DMS153 (cell line): ENCODE measurements at places on chromosomes 13 and 19.

DNA sequence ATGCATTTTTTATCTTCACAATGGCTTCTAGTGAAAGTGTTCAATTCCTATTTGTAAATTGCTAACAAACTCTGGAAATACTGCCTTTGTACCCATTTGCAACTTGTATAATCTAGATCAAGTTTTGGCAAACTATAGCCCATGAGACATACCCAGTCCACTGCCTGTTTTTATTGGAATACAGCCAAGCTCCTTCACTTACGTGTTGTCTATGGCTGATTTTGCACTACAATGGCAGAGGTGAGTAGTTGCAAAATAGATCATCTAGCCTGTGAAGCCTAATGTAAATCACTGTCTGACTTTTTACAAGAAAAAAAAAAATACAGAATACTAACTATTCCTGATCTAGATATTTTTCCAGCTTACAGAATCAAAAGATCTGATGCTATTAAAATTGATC is 37.1 kb downstream of the DZIP1 start:
- DNase-seq: peak; percentile 39

- DNase-seq: no peak
These were observed 34.3 kb downstream of the COL4A1 start for GRCh38 chr13:110272651-110273050.

DNA sequence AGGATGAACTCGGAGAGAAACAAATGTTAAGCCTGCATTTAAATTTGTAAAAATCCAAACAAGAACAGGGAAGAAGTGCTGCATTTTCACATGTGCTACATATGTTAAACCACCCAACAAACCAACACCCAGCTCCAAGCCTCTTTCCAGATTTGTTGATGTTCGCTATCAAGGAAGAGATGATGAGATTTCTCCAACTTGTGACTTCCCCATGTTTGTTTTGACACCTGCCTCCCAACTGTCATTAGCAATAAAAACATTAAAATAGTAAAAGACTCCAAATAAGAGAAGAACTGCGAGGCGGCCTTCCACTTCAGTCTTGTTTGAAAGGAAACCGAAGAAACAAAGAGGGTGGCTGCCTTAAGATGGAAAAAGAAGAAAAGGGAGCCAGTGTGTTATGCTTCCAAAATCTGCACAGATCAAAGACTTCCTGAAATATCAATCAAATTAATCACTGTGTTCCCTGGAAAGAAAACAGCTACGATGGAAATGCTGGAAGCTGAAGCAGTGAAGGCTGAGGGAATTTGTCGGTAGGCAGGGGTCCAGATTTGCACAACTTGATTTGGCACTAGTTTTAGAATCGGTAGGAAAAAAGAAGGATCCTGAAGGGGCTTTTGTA is 14.0 kb upstream of the GGACT start:
- no peak for DNase-seq

- DNase-seq: no peak
These were observed at the start of gene RLN3 for GRCh38 chr19:14027856-14028450. RLN3 (plus strand) TSS chr19:14028148; CDS start chr19:14028205, 57 bp downstream.

- DNase-seq: no peak
These were observed 47.5 kb downstream of the ZNF536 start for GRCh38 chr19:30419568-30420180.

GRCh38 chr13:30608364-30608763 is 9.4 kb upstream of the USPL1 start:
- no peak for DNase-seq

DNA sequence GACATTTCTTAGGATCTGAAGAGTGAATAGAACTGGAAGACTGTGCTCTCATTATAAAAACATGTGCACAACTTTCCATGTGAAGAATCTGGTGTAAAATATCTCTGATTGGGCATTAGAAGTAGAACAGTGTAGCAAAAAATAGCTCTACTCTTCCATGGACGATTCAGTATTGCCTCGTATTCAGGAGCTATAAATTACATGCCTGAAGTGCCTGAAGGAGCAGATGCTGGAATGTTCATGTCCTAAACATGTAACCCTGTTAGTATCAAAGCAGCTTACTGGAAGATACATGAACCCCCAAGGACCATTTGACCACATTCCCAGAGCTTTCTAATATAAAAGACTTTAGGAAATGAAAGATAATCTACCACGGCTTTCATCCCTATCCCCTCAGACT is 528.9 kb downstream of the DACH1 start:
- DNase-seq: no peak

DNA sequence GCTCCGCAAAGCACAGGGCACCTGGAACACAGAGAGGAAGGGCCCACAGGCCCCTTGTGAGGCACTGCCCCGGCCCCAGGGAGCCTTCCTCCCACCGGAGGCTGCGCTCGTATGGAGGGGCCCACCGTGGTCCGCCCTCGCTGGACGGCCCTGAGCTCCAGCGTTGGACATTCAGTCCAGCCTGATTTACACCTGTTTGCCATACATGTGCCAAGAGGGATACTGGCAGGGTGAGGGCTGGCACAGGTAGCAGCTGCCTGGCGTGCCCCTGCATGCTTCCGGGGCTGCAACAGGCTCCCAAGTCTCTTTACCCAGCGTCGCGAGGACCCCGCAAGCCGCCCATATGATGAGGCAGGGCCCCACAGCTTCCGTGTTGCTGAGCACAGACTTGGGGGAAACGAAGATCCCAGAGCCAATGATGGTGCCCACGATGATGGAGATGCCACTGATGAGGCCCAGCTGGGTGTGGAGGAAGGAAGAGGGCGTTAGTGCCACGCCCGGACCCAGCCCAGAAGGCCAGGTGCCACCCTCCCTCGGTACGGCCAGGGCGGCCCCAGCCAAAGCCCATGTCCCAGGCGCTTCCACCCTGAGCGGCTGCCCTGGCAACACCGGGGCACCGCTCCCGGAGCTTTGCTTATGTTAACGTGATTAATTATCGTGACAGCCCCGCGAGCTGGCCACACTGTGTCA is 5.1 kb downstream of the SLC7A9 start:
- no peak for DNase-seq

- DNase-seq: no peak
These were observed 22.6 kb upstream of the TIMM44 start for GRCh38 chr19:7965921-7966665.

GRCh38 chr13:47705185-47705584 is 295.9 kb downstream of the SUCLA2 start:
- no peak for DNase-seq

GRCh38 chr13:78595495-78596398 is 7.6 kb downstream of the POU4F1 start:
- no peak for DNase-seq

DNA sequence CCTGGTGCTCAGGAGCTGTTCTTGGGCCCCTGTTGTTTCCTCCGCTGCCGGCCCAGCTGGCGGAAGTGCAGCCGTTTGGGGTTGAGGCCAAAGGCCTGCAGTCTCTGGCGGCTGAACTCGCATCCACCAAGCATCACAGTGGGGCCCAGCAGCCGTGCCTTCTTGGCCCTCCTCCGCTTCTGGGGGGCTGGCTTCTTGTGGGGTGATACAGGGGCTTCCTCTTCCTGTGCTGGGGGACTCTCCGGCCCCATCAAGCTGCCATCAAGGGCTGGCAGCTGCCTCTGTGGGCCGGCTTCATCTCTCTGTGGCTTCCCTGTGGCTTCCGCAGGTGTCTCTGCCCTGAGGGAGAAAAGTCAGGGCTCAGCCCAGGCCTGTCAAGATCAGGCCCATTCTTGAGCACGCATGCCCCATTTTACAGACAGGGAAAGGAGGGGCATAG is 10.3 kb downstream of the ATG4D start:
- no peak for DNase-seq

GRCh38 chr13:91704398-91704797 is 306.0 kb downstream of the GPC5 start:
- no peak for DNase-seq

GRCh38 chr13:110643324-110643723 is 28.0 kb downstream of the NAXD start:
- DNase-seq: no peak

- DNase-seq: no peak
These were observed 6.8 kb upstream of the PEPD start for GRCh38 chr19:33528404-33528803.

DNA sequence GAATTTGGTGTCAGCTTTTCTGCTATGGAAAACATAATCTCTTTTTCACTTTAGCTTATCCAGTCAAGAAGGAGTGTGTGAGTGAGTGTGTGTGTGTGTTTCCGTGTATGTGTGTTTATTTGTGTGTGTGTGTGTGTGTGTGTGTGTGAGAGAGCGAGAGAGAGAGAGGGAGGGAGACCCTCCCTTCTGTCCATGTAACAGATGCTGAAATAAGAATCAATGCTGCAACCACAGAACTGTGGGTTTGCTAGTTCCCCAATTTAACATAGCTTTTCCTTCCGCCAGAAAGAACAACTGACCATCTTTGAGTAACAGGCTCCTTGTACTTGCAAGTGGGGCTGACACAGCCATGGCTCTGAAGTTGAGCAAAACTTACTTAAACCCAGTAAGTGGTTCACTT is 5.2 kb downstream of the LCP1 start:
- no peak for DNase-seq

- peak; percentile 75 for DNase-seq
These were observed 4.5 kb downstream of the FGF9 start for GRCh38 chr13:21675095-21675991.

GRCh38 chr19:1376415-1376805 is 7.3 kb upstream of the NDUFS7 start:
- DNase-seq: no peak

DNA sequence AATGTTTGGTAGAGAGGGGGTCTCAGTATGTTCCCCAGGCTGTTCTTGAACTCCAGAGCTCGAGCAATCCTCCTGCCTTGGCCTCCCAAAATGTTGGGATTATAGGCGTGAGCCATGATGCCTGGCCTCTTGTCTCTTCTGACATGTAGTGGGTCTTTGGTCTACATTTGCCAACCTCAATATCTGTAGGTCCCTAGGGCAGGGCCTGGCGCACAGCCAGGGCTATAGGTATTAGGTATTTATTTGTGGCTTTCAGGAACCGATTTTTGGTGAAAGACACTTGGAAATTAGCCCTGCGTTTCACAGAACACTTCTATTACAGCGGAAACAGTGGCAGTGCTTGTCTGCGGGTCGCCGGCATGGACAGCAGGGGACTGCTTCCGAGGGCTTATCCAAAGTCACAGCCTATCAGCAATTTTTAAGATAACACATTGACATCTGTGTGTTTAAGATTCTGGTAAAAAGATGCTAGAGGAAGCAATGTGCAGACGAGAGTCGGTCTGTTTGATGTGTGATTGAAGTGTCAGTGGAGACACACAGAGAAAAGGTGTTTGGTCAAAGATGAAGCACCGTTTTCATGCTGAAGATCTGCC is 14.5 kb downstream of the ZNF536 start:
- DNase-seq: no peak

GRCh38 chr13:65456150-65456912 is 1773.8 kb downstream of the PCDH9 start:
- peak; percentile 19 for DNase-seq

DNA sequence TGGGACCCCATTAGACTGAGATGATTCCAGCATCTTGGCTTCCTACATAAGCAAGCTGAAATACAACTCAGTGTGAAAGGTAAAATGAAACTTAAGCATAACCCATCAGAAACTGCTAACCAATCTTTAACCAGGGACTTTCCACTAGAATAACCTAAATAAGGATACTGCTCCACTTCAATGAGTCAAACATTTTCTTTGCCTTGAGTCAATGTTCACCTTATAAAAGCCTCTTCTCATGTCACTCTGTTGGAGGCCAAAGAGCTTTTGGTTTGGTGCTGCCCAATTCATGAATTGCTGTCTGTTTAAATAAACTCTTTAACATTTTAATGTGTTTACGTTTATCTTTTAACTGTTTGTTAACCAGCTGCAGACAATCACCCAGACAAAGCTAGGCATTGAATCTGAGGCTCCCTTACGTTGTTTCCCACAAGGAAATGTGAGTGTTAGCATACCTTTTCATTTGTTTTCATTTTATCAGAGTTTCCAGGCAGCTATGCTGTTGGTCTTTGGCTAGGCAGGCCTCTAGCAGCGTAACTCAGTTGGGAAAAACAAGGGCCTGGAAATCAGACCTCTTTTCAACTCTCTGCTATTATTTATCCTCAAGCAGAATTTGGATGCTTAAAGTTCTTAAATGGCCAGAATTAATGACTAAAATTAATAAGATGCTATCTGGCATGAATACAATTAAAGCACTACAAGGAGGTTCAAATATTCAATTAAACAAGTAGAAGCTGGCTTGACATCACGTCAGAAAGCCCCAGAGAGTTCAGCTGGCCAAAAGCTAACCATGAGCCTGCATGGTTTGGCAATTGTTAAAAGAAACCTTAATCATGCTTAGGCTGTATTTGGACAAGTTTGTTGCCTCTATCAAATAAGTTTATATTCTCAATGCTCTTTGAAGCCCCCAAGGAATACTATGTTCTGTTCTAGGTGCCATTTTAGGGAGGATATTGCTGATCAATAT is 200.2 kb downstream of the DCLK1 start:
- DNase-seq: no peak

DNA sequence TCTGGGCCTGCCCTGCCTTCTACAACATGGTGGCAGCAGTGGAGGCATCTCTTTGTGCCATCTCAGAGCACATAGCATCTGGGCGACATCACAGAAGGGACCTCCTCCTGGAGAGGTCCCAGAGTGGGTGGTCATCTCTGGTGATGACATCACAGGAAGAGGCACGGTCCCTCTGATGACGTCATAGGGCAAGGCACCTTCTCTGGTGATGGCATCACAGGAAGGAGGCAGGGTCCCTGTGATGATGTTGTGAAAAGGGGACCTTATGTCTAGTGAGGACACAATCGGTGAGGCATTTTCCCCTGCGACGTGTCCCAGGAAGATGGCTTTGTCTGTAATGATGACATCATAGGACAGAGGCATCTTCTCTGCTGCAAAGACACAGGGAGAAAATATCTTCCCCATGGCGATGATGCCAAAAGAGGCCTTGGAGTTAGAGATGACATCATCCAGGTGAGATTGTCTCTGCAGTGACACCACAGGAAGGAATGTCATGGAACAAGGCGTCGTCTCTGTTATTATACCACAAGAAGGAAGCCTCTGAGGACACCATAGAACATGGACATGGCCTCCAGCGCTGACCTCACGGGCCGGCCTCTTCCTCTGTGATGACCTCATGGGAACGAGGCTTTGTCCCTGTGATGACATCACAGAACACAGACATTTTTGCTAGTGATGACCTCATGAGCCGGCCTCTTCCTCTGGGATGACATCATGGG is 10.7 kb downstream of the SHISA7 start:
- DNase-seq: no peak

- peak; percentile 23 for DNase-seq
These were observed 18.1 kb upstream of the GTF3A start for GRCh38 chr13:27406178-27406939.
